SK-MEL-5 (cell line): ENCODE measurements at places on chromosomes 11 and 22. TPM values are rescaled to one million over a fixed set of nuclear protein-coding genes. Genes with fewer than 3 reads are reported as not detected.

Gene PNPLA5
- not detected in 2 replicates for total RNA-seq

Gene OR51G2
- total RNA-seq: not detected in 2 replicates

Gene ALDH3B2
- total RNA-seq: 0.72 and 1.4 TPM in 2 replicates

Gene SGSM1
- total RNA-seq: 0.03 TPM in 1 of 2 replicates, not detected in the other

Gene ADAMTS8
- 0.05 TPM in 1 of 2 replicates, not detected in the other for total RNA-seq

Gene CARD16
- total RNA-seq: 19.3 and 19.5 TPM in 2 replicates

Gene CDPF1
- 24.4 and 29.2 TPM in 2 replicates for total RNA-seq

Gene MDK
- total RNA-seq: 3.1 and 4.7 TPM in 2 replicates

Gene APOC3
- not detected in 2 replicates for total RNA-seq
